ENCODE measurements at places on chromosomes 2 and 18.
A peak's percentile ranks its signal among the peaks of the same experiment; 100 is the strongest.

DNA sequence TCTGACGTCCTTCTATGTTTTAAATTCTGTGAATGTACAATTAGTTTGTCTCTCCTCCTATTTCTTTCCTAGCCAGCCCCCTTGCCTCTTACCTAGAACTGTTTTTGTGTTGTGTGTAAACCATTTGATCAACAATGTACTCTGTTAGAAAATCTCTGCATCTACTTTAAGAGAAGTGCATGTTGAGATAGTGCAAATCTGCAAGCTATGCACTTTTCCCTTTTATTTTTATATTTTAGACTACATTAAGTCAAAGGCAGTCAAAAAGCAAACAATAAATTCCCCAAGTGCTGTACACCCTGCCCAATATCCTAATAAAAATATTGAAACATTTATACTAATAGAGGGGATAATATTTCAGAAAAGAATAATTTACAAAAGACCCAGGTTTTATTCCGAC lies 13.7 kb downstream of the LYPD6 start:
- no peak for DNase-seq

DNA sequence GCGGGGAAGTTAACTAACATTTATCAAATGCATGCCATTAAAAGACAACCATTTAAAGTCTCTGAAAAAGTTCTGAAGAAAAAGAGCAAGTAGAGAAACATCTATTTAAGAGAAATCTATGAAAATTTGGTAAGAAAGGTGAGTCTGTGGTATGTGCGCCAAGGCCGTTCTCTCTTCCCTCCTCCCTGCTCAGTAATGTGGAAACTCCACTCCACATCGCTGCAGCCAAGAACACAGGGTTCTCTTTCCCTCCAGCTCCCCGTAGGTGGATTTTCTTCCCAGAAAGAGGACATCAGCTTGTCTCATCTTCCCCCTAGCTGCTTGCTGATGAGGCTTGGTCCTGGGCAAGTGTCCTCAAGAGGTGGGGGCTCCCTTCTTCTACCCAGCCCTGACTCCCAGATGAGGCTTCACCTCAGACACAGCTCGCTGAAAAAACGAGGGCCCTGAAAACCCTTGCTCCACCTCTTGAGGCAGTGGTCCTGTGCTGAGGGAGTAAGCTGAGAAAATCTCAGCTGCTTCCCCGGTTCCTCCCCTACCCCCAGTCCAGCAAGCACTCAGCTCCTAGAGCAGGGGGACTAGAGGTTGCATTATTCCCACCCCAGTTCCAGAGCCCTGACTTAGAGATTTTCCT lies 45.8 kb upstream of the PTPRM start:
- DNase-seq, result no peak

- no peak for DNase-seq
These were observed 93.3 kb upstream of the EML6 start for GRCh38 chr2:54629914-54630857.

- DNase-seq, result no peak
These were observed 107.9 kb upstream of the IL1R2 start for GRCh38 chr2:101883860-101884259.

- DNase-seq, result no peak
These were observed 41.7 kb downstream of the KIAA2012 start for GRCh38 chr2:202114795-202115194.

GRCh38 chr18:35616664-35617423 lies 35.3 kb downstream of the GALNT1 start:
- DNase-seq, result peak; percentile 40

DNA sequence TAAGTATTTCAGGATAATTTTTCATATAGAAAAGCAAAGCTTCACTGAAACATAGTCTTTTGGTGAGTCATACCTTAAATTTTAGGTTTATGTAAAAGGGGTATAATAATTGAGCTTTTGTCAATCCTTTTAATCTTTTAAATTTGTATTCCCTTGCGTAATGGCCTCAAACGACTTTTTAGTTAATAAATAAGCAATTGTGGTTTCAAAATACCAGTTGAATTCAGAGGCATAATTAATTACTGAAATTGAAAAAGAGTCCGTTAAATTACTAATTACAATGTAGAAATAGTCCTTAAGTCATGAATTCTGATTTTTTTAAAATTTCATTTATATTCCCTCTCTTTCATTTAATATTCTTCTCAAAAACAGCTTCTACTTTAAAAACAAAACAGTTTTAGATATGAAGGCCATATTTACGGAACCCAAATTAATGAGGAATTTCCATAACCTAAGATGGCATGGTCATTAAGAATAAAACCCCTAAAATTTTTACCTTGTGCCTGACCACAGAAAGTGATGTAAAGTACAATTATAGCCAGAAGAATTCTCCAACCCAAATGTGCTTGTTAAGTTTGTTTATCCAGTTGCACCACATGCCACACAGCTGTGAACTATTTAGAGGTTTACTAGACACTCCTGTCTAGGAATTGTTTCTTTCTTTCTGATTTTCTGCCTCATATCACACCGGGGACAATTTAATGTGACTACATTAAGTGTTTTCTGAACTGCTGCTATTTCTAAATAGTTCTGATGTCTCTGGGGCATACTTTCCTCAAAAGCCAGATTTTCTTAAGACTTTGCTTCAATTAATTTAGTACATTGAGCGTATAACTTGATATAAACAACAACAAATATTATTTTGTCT lies 60.7 kb upstream of the ITGA4 start:
- no peak for DNase-seq

All from stimulated activated CD4-positive, alpha-beta T cell treated with anti-CD3 and anti-CD28 coated beads, Interleukin-1b, Interleukin-23, amount 100 ng/mL, for 4 hours (primary cell).